ENCODE measurements at places on chromosomes 2 and 18.

DNA sequence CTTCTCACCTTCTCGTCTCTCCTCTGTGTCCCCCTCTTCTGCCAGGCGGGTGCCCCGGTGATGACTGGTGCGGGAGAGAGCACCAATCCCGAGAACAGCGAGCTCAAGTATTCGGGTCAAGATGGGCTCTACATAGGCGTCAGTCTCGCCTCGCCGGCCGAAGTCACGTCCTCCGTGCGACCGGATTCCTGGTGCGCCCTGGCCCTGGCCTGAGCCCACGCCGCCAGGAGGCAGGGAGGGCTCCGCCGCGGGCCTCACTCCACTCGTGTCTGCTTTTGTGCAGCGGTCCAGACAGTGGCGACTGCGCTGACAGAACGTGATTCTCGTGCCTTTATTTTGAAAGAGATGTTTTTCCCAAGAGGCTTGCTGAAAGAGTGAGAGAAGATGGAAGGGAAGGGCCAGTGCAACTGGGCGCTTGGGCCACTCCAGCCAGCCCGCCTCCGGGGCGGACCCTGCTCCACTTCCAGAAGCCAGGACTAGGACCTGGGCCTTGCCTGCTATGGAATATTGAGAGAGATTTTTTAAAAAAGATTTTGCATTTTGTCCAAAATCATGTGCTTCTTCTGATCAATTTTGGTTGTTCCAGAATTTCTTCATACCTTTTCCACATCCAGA lies 31.3 kb downstream of the GATA6 start:
- no peak for DNase-seq

DNA sequence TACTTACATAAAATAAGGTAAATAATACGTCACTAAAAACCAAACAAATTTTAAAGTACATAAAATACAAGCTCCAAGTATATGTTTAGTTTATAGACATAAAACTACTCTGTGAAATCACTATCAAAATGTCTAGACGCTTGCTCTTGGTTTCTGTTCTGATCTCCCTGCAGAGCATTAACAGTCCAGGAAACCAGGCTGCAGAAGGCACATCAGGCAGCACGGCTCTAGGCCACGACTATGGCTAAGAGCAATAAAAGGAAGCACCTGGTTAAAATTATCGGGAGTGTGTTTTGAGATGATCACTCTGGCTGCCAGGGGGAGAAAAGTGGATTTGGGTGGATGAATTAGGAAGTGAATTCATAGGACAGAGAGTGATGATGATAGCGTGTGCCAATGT lies 196.0 kb upstream of the SPHKAP start:
- no peak for DNase-seq

DNA sequence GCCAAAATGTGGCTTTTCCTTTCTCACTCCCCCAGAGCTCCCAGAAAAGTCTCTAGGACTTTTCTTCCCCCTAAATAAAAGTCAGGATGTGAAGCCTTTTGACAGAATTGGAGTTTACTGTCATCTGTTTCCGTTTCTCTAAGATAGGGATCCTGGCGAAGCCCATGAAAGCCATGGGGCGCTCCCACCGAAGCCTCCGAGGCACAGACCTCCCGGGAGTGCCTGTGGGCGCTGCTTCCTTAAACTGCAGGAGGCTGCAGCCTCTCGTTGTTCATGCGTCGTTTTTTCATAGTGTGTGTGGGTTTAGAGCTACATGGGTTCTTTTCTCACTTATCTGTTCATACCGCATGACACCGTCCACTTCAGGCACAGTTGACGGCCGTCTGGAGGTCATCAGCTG lies 56.8 kb downstream of the ASAP2 start:
- no peak for DNase-seq

DNA sequence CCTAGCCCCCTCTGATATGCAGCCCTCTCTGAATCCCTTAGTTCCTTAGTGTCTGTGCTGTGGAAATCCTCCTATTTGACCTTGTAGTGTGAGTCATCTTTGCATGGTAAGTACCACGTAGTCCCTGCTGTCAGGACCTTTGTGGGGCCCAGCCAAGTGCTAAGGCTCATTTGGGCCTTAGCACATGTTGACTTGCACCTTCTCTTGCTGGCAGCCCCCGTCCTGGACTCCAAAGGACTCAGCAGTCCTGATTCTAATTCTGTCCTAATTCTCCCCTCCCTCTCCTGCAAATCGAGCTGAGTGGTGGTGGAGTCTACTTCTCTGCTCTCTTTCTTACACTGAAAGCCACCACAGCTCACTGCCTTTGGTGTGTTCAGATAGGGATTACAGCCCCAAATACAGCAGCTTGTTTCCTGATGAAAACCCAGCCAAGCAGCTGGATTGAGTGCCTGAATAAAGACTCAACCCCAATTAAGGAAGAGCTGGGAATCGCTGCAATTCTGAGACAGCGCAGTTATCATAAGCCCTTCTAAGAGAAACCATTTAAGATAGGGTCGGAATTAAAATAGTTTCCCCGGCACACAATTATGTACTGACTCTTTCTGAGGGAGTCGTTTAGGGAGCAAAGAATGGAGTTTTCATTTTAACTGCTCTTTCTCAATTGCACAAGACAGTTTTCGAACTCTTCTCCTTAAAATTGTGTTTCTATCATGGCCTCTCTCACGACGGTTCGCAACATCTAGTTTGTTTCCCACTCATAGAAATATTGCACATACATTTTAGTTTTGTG lies 215.6 kb upstream of the TNP1 start:
- no peak for DNase-seq

GRCh38 chr2:172399765-172400164 lies 27.6 kb upstream of the ITGA6 start:
- no peak for DNase-seq

All from T47D (cell line).